ENCODE measurements at places on chromosomes 5 and 9.

GRCh38 chr5:75656311-75657003, 45.2 kb downstream of the ANKDD1B start:
- no peak for DNase-seq

DNA sequence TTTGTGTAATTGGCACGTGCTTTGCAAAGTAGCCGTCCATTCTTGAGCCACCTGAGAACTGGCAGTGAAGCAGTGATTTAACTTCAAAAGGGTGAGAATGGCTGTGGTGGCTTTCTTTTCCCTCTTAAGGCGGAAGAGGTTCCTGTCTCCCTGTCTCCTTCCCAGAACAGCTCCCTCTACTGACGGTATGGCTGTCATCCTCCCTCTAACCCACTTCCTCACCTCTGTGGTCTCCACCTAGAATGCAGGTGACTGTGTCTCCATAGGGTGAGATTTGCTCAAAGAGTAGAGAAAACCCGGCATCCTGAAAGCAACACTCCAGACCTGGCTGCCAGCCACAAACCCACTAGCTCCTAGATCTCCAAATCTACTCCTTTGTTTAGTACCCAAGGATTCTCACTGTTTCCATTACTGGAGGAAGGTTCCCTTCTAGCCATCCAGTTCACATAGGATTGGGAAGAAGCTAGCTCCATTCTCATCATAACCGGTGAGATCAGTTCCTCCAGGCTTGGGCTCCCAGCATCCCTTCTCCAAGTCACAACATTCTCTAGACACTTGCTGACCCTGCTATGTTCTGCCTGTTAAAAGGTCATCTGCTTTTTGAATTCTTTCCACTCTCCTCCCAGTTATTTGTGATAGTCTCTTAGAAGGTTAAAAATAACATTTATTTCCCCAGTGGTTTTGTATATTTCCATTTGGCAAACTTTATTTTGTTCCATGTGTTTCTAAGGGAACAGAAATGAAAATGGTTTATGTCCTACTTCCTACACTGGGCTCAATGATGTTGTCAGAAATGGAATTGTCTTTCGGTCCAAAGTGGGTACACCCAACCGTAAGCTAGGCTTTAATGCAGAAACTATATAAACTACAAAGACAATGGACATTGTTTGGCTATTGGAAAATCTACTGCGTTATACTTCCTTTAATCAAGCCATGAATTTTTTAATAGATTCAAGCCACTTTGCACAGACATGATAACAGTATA, 269.4 kb downstream of the CWC27 start:
- no peak for DNase-seq

DNA sequence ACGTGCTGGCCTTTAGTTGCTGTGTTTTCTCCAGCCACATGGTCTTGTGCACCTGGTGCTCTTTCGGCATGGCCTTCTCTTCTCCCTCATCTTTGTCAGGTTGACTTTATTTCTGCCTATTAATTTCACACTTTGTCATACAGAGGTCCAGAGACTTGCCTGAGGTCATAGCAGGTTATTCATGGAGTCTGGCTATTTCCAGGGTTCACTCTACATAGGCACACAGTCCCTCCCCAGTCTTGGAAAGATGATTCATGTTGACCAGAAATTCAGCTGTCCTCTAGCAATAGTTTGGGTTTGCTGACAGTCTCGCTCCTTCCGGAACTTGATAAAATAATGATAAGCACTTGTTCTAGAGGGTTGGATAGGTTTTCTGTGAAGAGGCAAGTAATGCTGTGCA, 81.6 kb downstream of the ARHGAP26 start:
- no peak for DNase-seq

DNA sequence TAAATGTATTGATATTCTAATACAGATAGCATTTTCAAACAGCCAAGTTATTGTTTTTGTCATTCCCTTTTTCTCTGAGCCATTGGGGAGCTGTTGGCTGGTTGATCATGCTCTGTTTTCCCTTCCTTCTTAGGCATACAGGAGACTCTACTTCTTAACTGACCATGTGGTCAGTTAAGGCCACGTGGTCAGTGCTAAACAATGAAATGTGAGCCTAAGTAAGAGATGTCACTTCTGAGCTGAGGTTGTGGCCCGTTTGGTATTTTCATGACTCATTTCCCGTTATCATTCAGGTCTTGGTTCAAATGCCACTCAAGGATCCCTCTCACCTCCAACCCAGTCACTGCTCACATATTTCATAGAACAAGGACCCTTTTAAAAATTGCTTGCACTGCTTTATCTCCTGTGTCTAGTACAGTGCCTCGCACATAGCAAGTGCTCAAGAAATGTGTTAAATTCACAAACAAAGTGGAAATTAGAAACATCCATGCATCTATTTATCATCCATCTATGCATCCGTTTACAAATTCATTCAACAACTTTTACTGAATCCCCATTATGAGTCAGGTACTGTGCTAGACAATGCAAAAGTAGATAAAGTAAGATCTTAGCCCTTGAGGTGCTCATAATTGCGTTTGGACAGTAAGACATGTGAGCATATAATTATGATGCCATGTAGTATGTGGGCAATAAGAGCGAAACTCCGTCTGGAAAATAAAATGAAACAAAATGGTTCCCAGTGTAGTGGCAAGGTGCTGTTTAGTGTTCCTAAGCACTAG, 50.7 kb downstream of the ARRDC3 start:
- no peak for DNase-seq

DNA sequence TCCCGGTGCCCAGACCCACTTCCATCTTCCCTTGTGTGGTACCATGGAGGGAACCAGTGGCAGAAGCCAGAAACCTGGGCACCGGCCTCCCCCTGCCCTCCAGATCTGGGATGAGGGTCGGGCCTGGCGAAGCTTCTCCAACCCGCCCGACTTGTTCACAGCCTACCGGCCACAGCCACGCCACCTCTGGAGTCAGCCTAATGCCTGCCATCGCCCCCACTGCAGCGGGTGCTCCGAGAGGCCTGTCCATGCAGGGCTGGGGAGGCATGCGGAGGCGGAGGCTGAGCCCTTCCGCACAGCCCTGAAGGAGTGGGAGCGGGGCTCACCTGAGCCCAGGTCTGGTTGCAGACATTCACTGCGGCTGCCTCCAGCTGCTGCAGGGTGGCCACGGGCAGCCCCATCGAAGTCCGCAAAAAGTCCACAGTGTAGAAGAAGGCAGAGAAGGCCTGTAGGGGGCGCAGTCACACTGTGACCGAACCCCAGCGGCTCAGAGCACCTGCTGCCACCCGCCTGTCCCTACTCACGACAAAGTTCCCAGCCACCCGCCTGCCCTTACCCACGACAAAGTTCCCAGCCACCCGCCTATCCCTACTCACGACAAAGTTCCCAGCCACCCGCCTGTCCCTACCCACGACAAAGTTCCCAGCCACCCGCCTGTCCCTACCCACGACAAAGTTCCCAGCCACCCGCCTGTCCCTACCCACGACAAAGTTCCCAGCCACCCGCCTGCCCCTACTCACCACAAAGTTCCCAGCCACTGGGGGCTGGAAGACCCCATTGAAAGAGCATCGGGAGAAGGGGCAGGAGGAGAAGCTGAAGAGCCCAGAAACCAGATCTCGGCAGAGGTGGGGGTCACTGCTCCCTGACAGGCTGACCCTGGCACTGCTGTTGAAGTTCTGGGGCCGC, 3.8 kb upstream of the NPDC1 start:
- no peak for DNase-seq

- no peak for DNase-seq
These were observed 291.8 kb upstream of the ACTBL2 start for GRCh38 chr5:57774439-57774838.

DNA sequence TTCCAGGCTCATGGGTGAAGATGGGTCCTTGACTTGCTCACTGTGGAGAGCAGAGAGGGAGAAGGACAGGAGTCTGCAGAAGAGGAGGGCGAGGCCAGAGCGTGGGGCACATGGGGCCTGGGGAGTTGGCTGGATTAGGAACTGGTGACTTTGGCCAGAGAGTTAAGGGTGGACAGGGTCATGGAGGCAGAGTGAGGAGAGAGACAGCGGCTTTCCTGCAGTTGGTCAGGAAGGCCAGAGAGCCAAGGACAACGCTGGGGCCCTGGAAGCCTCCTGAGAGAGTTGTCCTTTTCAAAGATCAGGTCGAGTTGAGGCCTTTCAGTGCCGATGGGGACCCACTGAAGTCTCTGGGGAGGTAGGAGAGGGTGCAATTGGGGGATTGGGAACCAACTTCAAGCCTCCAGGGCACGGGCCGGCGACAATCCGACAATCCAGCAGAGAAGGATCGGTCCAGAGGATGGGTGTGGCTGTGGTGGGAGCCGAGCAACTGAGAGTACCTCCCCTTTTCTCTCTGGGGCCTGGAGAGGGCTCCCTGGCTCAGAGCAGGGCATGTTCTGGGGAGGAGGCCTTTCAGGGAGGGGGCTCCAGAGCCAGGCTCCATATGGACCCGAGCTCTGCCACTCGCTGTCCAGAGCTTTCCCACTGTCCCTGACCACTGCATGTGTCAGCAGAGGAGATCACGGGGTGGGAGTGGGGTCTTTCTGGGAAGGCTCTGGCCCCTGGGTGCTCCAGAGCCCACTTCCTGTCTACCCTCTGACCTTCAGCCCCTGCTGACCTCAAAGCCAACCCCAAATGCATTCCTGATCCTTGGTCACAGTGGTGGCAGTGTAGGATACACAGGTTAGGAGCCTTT, 7.5 kb upstream of the PHYHD1 start:
- DNase-seq, result no peak

GRCh38 chr5:147857302-147858129, 21.0 kb upstream of the SCGB3A2 start:
- no peak for DNase-seq

DNA sequence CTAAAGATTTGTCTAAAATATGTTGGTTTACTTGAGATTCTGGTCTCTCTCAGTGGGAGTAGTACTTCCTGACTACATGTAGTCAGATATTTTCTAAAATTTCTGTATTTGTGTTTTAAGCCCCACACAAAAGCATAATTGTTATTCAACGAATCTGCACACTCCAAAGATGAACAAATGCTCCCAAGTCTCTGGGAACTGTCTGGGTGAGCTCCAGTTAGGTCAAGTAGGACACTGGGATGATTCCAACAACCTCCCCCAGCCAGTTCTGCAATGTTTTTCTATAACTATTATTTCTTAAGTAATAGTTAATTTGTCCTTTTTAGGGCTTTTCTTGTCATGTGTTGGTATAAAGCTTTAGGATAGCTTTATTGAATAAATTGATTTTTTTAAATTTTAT, 174.6 kb downstream of the FAM174A start:
- DNase-seq, result no peak

GRCh38 chr5:168356171-168356570, 64.7 kb downstream of the WWC1 start:
- no peak for DNase-seq

GRCh38 chr9:79847074-79847473, 275.3 kb downstream of the TLE4 start:
- no peak for DNase-seq

- no peak for DNase-seq
These were observed 677.3 kb upstream of the FTMT start for GRCh38 chr5:121174351-121174750.

- no peak for DNase-seq
These were observed 24.7 kb upstream of the CETN3 start for GRCh38 chr5:90434116-90434714.

DNA sequence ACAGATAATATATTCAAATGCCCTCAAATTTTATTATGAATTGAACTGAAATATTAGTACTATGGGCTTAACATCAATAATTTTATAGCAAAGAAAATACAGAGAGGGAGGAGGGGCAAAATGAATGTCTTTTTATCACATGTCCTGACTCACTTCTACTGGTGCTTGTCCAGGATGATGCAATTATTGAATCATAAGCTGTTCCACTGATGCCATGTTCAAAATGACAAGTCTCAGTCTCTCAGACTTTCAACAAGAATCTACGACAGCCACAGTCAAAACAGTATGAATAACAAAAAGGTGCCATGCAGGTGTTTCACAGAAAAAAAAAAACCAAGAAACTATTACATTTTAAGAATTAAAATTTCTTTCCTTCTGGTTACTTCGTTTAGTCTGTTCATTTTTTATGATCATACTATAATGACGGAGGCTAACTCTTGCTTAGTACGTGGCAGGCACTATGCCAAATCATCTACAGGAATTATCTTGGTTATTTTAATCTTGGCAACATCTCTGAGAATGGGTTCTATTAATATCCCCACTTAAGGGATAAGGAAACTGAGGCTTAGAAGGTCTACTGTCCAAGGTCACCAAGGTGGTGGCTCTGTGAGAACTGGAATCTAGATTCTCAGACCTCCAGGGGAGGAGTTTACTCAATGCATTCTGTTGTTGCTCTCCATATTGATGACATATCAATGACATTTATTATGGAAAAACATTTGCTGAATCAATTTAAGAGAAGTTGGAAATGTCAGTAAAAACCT, 61.5 kb downstream of the NR3C1 start:
- no peak for DNase-seq

GRCh38 chr9:136944212-136944518, 373 bp downstream of the FBXW5 start:
- no peak for DNase-seq

DNA sequence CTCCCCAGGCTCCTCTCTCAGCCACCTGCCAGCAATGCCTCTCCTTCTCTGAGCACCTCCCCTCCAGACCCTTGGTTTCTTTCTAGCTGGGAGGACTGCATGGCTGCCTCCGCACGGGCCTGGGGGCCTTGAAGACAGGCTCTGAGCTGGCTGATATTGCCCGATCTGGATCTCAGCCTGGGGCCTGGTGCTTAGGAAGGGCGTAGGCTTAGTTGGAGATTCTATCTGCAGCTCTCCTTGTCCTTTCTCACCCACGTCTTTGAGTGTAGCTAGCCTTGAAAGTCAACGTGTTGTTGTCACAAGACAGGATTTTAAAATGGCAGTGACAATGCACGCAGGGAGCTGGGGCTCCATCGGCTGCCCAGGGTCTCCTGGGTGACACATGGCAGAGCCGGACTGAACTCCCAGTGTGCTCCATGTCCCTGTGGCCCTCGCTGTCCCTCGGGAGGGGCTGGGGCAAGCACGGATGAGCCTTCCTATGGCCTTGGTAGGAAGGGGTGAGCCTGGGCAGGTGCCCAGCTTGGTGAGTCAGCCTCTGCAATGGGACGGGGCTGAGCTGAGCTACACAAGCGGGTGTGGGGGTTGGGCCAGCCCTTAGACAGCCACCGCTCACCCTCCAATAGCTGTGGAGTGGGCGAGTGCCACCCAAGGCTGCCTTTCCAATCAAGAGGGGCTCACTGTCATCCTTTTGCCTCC, 9.4 kb downstream of the ADAMTSL2 start:
- DNase-seq, result no peak

GRCh38 chr9:132732326-132733259, 62.3 kb downstream of the GTF3C4 start:
- no peak for DNase-seq

- DNase-seq, result no peak
These were observed 46.7 kb upstream of the UBQLN1 start for GRCh38 chr9:83754383-83754977.

DNA sequence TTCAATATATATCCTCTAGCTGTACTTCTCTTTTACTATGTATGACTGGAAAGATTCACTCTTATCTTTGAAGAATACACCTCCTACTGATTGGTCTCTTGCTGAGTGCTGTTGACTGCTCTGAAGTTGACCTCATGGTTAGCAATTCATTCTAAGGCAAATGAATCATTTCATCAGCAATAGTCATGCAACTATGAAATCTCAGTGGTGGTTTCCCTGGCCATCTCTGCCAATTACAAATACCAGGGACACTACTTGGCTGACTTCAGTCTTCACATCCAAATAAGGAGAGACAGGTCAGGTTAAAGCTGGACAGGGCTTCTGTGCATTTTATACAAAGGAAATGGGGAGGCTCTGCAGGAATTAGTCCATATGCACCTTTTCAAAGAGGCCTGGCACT, 333.5 kb upstream of the ACTBL2 start:
- no peak for DNase-seq

GRCh38 chr9:23717505-23717904, 108.5 kb downstream of the ELAVL2 start:
- DNase-seq, result no peak

Measured in cortex of kidney (tissue), 1 donor.